ENCODE measurements at places on chromosomes 7 and 10.

GRCh38 chr10:112766636-112767035 is 183.4 kb upstream of the TCF7L2 start:
- no peak for DNase-seq

- no peak for DNase-seq
These were observed 14.5 kb upstream of the DNAAF5 start for GRCh38 chr7:711922-712380.

- no peak for DNase-seq
These were observed 61.7 kb upstream of the C1QL3 start for GRCh38 chr10:16583382-16583781.

DNA sequence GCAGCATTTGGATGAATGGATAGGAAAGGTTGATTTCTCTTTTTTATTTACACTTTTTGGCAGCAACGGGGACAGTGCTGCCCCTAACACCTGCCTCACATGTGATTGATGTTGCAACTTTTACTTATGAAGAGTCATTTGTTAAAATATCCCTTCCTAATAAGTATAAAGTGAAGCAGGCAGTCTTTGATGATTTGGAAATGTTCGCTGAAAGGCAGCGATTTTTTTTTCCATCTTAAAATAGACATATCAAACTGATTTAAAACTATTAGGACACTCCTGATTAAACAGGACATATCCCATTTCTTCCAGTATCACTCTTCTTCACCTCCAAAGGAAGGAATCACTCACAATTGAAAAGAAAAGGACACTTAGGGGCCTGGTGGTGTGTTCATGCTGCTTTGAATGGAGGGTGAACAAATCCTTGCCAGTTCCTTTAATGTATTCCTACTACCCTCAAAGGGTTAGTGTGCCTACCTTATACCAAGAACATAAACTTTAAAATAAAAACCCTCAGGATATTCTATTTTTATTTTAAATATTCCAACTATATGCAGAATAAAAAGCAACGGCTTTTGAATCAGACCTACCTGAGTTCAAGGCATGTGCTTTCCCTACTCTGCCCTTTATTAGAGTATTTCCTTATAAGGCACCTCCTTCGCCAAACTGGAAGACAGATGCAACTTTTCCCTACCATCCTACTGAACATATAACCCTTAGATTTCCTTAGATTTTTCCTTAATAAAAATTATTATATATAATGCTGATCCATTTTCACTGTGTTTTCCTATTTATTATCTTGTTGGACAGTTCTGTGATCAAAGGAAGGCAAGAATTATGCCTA is 1.1 kb downstream of the ADK start:
- DNase-seq: no peak

DNA sequence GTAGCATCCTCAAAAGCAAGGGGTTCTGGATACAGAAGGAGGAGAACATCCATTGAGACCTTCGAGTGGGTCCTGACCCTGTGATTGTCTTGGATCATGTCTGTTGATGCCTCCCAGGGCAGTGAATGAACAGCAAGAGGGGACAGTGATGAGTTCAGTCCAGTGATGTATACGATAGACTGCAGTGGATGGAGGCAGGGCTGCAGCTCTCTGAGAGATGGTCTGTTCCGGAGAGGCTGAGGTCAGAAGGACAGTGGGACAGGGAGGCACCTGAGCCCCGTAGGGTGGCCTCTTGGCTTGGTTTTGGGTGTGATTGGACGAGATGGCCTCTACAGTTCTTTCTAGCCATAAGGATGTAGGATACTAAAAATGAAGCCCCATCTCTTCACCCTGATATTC is 280.4 kb downstream of the CAMK1D start:
- DNase-seq: no peak

DNA sequence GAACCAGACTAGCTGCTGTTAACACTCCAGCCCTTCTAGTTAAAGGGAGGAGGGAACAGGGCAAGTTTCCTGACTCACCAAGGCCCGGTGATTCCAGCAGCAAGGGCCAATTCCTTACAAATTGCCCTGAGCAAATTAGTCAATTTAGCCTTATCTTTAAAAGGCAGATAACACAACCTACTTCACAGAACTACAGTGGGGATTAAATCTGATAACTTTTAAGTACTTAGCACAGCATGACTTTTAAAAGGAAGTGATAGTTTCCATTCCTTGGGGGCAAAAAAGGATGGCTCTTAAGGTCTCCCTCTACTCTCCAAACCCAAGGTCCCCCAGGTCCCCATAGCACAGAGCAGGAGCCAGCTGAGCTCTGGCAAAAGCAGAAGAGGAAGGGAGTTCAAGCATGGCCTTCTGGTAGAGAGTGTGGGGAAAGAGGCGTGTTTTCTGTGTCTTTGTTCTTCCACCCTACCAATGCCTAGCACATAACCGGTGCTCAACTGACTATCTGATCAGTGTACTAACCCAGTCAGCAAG is 4.0 kb downstream of the CDCA7L start:
- no peak for DNase-seq
